ENCODE measurements at places on chromosomes 5 and 9.
A peak's percentile ranks its signal among the peaks of the same experiment; 100 is the strongest.

- DNase-seq, result peak; percentile 17
These were observed 30.9 kb downstream of the GALNT10 start for GRCh38 chr5:154221371-154221896.

GRCh38 chr5:41683181-41683580 is 172.8 kb upstream of the PLCXD3 start:
- no peak for DNase-seq

DNA sequence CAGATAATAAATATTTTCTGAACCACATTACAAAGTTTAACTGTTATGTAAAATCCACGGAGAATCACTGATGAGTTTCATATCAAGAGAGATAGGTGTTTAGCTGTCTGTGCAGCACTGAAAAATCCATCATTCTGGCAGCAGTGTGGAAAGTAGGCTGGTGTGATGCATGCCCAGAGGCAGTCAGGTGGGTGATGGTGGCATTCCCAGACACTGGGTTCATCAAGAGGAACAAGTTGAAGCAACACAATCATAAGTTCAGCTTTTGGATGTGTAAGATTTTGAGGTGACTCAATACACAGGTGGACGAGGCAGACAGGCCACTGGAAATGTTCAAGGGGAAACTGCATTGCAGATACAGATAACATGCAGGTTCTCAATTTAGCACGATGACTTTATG is 11.9 kb downstream of the DNAH5 start:
- DNase-seq, result no peak

DNA sequence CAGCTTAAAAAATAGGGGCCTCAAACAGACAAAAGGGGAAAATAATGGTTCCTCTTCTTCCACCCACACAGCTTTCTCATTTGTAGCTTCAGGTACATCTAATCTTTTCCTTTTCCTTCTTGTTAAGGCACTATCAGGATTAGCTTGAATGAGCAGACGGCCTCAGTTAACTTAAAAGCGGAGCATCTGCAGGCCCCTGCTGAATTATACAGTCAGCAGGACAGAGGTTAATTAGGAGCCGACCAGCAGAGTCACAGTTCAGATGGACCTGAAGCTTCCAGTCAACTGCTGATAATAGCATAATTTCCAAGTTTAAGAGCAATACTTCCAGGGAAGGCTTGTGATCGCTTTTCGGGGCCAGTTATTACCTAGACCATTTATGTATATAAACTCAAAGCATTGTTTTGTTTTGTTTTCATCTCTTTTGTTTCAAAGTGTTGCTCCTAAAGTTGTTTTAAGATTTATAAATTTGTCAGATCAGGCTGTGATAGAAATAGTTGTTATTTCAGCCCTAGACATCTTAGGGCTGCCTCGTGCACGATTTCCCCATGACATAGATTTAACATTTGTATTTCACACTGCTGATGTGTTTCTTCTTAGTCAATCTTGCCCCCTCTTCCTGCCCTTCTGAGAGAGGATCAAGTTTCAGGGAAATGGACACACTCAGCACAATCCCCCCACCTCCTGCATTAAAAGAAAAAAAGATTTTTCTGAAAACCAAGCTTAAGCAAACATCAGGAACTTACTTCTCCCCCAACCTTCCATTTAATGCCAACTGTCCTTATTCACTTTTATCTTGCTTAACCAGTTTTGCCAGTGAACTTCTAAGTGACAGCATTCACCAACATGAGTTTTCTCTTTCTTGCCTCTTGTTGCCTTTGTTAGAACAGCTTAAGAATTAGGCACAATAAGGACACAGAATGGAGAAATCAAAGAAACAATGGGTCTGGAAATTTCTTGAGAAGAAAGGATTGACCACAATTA is 449.8 kb downstream of the ARHGEF28 start:
- no peak for DNase-seq

- no peak for DNase-seq
These were observed 2.7 kb downstream of the S1PR3 start for GRCh38 chr9:88993871-88994460.

- no peak for DNase-seq
These were observed 32.9 kb downstream of the LHX2 start for GRCh38 chr9:124044448-124044847.

GRCh38 chr9:104927216-104927911 is 591 bp downstream of the ABCA1 start:
- DNase-seq, result no peak

All from T-helper 22 cell (primary cell).